ENCODE measurements at places on chromosomes 13 and 19.
A peak's percentile ranks its signal among the peaks of the same experiment; 100 is the strongest.

- no peak for DNase-seq
Measured at GRCh38 chr13:23701636-23702035, 131.4 kb downstream of the TNFRSF19 start.

GRCh38 chr13:42600943-42601342 lies 27.0 kb downstream of the TNFSF11 start:
- DNase-seq = no peak

DNA sequence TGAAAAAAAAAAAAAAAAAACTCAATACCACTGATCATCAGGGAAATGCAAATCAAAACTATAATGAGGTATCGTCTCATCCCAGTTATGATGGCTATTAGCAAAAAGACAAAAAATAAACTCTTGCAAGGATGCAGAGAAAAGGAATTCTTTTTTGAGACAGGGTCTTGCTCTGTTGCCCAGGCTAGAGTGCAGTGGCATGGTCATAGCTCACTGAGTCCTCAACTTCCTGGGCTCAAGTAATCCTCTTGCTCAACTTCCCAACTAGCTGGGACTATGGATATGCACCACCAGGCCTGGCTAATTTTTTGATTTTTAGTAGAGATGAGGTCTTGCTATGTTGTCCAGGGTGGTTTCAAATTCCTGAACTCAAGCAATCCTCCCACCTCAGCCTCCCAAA lies 59.5 kb downstream of the MICU2 start:
- DNase-seq = no peak

DNA sequence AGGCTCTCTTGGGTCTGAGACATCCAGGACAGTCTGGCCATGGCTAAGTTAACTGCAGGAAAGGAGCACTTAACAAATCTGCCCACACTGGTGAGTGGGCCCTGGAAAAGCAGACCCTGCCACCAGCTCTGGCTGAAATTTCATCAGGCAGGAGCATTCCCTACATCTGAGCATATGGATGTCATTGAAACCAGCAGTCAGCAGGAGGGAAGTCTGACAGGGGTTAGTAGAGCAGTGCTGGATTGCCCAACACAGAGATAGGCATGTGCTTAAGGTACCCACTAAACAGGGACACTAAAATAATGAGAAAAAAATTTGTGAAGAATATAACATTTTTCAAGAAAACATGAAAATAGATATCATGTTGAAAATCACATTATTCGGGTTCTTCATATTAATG lies 13.6 kb upstream of the ACOD1 start:
- no peak for DNase-seq

GRCh38 chr13:51520524-51520923 lies 63.7 kb upstream of the WDFY2 start:
- DNase-seq = no peak

DNA sequence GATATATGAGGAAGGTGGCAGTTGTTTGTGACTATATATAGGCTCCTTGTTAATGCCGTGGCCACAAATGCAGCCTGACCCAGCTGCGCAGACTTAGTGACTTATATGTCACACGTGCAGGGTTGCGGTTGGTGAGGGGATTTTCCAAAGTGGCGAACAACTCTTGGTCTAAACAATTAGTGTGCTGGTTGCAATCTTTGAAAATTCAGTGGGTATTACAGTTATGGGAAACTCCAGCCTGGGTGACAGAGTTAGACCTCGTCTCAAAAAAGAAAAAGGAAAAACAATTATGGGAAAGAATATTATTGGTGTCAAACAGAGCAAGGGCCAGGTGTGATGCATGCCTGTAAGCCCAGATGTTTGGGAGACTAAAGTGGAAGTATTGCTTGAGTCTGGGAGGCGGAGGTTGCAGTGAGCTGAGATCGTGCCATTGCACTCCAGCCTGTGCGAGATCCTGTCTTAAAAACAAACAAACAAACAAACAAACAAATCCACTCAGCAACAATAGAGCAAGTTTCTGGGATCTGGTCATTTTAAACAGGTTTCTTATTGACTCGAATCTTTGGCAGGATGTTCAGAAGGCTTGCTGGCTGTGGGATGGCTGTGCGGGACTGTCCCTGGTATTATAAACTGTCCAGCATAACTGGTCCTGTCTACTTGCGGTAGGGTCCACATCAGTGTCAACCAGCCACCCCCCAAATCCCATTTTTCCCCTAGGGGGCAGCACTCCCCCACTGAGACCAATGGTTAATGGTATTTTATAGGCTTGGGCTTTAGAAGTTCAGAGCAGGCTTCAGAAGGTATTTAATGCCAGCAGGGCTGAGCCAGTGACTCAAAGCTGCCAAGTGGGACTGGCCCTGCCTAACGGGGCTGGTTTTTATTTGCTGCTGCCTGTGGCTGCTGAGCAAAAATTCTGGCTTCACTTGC lies 15.4 kb downstream of the RELB start:
- DNase-seq = peak; percentile 3

GRCh38 chr13:39451860-39452301 lies 151.1 kb downstream of the LHFPL6 start:
- no peak for DNase-seq

GRCh38 chr19:4474514-4475022 lies 2.5 kb downstream of the HDGFL2 start:
- peak; percentile 7 for DNase-seq

GRCh38 chr19:19192910-19193423 lies 909 bp downstream of the RFXANK start:
- DNase-seq = no peak

DNA sequence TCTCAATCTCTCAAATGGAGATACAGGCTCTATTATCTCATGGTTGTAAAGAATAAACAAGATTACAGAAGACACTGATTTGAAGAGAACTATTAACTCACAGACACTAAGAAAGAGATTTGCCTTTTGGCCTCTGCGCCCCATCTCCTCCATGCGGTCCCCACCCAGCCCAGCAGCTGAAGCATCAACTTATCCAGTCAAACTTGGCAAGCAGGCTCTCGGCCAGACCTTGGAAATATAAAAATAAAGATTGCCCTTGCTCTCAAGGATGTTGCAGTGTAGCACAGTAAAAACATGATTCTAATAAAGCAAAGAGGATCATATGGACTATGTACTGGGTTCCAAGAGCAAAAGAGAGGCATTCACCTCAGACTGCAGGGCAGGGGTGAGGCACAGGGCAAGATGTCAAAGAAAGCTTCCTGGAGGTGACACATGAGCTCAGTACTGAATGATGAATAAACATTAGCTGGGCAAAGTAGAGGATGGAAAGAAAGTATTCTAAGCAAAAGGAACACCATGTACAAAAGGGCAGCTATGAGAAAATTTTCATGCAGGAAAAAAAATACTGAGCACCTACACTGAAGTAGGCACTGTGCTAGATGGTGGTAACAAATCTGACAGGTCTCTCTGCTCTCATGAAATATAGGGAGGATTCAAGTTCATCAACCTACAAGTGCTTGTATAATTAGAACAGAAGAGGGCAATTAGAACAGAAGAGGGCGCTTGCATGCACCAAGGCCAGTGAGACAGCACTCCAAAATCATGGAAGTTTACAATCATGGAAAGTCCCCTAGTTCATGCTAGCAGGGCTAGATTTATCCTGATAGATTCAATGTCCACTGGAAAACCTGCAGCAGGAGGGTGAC lies 85.0 kb downstream of the SACS start:
- DNase-seq = no peak

DNA sequence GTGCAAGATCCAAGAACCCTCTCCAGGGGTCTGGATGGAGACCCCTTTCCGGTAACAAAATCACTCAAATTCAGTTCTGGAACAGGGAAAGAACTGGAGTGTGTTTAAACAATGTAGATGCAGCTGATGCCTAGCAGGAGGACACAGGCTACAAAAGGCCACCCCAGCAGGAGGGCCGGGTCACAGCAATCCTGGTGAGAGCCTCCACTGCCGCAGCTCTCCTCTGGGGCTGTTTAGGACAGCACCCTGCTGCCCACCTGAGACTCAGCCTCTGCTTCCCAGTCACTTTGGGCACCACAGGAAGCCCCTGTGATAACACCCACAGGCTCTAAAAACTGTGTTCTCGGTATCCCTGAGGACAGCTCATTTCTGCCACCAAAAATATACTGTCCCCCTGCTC lies 318.7 kb upstream of the NBEA start:
- DNase-seq = no peak

- no peak for DNase-seq
Measured at GRCh38 chr13:96992633-96993032, 1.6 kb downstream of the OXGR1 start.

GRCh38 chr13:39682310-39682709 lies 26.8 kb downstream of the COG6 start:
- DNase-seq = no peak

GRCh38 chr19:55346725-55347441 lies 7.2 kb downstream of the KMT5C start:
- DNase-seq = no peak

DNA sequence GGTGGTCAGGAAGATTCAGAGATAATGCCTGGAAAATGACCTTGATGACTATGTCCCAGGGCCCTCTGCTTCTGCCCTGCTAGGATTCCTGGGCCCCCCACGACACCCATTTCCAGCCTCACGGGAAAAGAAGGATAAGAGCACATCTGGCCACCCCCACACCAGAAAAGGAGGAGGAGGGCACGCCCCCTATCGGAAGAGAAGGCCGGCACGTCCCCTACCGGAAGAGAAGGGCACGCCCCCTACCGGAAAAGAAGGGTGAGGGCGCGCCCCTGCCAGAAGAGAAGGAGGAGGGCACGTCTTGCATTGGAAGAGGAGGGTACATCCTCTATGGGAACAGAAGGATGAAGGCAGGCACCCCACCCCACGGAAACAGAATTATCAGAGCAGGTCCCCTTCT lies 84.3 kb downstream of the IER2 start:
- no peak for DNase-seq

GRCh38 chr19:50000841-50001557 lies 24.2 kb downstream of the VRK3 start:
- no peak for DNase-seq

DNA sequence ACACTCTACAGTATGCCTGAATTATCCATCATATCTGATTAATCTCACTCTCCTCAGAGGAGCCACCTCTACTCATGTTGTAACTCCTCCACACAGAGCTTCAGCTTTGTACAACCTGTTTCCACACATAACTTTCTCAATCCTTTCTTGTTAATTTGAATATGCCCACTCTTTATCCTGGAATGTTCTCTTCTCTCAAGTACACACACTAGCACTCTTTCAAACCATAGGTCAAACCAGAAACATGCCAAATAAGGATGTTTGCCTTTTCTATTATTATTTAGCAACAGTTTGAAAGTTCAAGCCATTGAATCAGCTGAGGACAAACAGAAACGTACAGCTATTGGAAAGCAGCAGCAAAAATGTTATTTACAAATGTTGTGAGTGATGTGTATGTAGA lies 110.3 kb downstream of the MIPEP start:
- no peak for DNase-seq

GRCh38 chr13:76991432-76991795 lies 467 bp upstream of the CLN5 start:
- DNase-seq = no peak

GRCh38 chr13:64417581-64417980 lies 2812.6 kb downstream of the PCDH9 start:
- no peak for DNase-seq

DNA sequence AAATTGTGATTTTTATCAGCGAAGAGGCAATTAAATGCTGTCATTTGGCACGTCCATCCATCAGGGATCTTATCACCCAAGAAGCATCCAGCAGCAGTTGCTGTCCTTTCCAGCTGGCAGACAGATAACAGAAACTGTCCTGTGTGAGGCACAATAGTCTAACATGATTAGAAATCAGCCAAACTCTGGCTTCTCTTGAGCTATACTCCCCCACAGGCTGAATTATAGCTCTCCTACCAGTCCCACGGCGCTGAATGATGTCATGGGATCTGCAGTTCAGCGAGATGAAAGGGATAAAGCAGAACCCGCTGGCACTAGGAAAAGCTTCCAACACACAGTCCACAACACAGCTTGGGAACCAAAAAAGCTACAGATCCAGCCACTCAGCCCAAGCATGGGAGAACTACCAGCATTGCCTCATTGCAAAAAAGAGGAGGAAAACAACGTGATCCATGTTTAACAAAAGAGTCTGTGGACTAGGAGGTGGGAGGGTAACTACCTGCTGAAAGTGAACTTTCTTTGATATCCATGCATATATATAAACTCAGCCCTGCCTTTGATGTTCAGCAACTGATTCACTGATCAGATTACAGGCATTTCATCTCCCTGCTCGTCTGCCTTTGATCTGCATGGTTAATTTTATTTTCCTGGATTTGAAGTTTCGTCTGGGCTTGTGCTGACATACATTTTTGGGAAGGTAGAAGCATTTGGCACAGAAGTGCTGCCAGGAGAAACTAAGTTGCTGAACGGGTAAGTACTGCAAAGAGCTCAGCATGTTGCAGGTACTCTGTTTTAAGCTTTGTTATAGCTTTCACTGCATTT lies at the start of gene TNFRSF19:
Gene TNFRSF19, plus strand, starts transcription at position 314 of the 822 bp plus-strand sequence. CDS start 19,772 bp downstream, outside the sequence.
- DNase-seq = peak; percentile 44

DNA sequence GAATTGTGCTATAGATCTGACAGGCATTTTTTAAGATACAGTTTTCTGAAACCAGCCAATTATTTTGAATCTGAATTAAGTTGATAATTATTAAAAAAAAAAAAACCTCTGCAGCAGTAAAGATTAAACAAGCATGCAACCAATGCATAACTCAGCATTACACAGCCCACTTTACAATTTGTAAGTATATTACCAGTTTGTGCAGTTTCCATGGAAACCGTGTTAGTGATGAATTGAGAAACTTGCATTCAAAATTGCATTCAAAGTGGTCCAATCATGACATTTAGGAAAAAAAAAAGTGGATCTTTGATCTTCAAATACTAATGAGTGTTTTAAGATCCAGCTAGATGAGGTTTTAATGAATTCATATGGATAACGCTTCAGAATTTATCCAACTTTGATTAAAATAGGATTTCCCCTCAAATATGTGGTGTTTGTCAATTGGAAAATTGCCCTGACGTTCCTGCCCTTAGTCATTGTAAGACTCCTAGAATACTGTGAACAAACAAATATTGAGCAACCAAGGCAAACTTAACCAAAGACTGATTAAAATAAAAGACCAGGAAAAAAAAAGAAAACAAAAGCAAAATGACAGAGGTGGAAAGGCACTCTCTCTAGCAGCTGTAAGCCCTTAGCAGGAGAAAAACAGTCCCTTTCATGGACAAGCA lies 314.8 kb upstream of the MAB21L1 start:
- DNase-seq = no peak

DNA sequence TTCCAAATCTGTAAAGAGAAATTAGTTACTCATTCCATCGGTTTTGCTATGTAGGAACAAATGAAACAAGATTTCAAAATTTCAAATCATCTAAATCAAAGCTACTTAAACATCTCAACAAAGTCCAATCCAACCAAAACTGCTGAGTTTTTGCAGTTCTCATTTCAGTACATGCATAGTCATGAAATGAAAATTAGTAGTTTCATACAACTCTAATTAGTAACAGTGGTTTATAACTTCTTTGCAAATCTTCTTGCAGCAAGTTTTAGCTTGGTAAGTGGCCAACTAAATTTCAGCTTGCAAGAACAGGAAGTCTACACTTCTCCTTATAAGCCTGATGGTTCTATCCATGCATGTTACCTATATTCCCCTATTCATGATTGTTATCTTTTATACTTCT lies 75.6 kb downstream of the SPRY2 start:
- DNase-seq = no peak

GRCh38 chr13:37187621-37188020 lies 82.2 kb upstream of the CSNK1A1L start:
- DNase-seq = no peak

- peak; percentile 16 for DNase-seq
Measured at GRCh38 chr19:46049597-46049996, 8.8 kb upstream of the IGFL4 start.
